ENCODE measurements at places on chromosomes 11 and 22.

DNA sequence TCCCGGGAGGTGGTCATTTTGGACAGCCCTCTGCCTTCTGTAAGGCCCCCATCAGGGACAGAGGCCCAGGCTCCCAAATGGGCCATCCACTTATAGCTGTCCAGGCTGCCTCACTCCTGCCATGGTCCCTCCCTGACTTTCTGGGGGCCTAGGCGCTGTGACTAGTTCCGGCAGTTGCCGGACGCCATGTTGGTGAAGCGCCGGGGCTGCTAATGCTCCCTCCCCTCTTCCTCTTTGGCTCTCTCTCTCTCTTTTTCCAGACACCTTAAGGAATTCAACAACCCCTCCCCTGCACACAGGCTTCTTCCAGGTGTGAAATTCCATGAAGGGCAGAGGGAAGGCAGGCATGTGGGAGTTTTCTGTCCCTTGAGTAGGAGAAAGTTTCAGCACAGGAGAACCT is 445.6 kb downstream of the SOX6 start:
- DNase-seq = no peak

GRCh38 chr11:3040881-3041280 is 16.3 kb downstream of the CARS1 start:
- DNase-seq = no peak

DNA sequence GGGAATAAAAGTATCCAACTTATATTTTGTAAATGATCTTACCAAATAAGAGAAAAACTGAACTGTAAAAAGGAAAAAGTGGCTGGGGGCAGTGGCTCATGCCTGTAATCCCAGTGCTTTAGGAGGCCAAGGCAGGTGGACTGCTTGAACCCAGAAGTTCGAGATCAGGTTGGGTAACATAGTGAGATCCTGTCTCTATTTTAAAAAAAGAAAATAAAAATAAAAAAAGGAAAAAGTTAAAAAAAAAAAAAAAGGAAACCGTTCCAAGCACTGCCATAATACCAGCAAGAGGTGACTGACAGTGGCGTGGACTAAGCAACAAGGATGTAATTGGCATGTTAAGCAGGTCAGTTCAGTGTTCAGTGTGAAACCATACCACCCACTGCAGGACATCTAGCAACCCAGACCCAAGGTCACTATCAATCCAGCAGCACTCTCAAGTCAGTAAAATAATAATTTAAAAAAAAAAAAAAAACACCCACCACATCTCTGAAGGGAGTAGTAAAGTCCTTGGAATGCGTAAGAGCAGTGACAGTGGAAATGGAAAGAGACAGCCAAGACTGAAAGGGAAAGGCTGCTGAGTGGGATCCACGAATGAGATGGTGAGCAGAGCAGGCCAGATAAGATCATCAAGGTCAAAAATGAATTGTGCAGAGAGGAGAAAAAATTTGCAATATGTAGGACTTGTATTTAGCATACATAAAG is 43.6 kb downstream of the MAPK1 start:
- DNase-seq = peak; percentile 63

DNA sequence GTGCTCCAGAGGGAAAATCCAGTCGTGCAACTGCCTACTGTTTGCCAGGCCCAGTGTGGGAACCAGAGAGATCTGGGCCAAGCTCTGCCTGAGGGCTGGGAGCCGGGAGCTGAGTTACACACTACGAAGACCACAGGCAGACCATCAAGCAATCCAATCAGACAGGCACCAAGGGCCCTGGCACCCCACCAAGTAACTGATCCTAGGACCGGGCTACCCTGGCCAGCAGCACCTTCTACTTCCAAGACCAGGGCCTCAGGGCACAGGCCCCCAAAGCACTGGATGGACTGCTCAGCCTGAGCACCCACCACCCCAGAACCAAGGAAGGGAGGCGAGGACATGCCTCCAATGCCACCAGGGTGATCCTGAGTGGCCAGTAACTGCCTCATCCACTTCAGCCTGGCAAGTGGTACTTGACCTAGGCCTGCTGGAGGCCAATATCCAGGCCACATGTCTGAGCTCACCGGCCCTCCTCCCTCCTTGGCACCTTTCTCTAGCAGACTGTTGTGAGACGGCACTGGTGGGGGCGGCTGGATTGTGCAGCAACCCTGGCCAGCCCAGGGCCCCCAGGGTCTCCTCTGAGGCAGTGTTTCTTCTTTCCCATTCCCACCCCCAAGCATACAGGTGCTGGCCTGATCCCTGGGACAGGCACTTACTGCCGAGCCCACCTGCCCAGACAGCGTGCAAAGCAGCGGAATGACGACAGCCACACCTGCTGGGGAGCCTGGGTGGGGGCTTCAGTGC is 20.7 kb upstream of the ARFGAP3 start:
- no peak for DNase-seq

- DNase-seq = peak; percentile 68
Observed at GRCh38 chr22:40714499-40715337, 35.4 kb downstream of the MCHR1 start.

GRCh38 chr11:113947994-113948393 is 26.9 kb upstream of the HTR3A start:
- no peak for DNase-seq

- DNase-seq = peak; percentile 62
Observed at GRCh38 chr22:30017375-30018223, 62.7 kb upstream of the HORMAD2 start.

DNA sequence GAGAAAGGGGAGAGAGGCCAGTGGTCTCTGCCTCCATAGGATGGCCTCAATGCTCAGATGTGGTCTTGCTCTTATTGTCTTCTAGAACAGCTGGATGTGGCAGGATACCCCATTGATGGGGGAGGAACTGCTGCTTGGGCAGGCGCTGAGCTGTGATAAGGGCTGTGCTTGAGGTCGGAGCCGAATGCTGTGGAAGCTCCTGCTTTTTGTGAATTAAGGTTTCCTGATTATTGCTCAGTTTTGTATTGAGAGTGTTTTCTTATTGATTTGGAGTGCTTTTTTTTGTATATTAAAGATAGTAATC is 57.2 kb downstream of the CABIN1 start:
- no peak for DNase-seq

Measured in IMR-90 (cell line).